Esophagus squamous epithelium (tissue), 5 donors: ENCODE measurements at places on chromosomes 7 and 10.

DNA sequence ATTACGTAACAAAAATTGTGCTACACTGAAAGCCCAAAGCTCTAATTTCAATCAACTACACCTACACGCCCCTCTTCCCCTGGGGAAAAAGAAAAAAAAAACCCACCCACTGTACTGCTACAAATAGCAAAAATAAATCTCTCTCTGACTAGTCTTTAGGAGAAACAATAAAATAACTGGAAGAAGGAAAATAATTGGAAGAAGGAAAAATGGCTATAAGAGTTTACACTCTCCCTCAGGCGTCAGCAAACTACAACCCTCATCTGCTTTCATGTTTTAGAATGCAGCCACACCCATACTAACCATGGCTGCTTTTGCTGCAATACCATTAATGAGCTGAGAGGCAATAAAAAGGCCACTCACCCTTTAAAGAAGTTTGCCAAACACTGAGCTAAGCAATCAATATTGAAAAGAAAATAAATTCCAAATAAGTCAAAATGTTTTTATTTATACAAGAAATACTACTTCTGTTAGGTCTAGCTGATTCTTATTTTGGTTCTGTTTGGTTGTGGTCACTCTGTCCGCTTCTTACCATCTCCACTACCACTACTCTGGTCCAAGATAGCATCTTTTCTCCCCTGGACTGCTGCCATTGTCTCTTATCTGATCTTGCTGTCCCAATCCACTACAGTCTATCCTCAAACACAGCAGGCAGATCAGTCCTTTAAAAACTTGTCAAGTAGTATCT, 3.8 kb downstream of the MINDY3 start:
- no peak for DNase-seq
- H3K4me1 ChIP-seq: peaks cover 42% of the 10 kb centered on the region
- H3K4me3 ChIP-seq: no peak overlapping the region
- no peak overlapping the region for H3K27ac ChIP-seq

- H3K36me3 ChIP-seq: no peaks in the 10 kb centered on the region
- H3K27me3 ChIP-seq: no peaks in the 10 kb centered on the region
- no peak for DNase-seq
- no peak overlapping the region for H3K4me3 ChIP-seq
- H3K4me1 ChIP-seq: no peaks in the 10 kb centered on the region
- H3K27ac ChIP-seq: no peak overlapping the region
Observed at GRCh38 chr10:101405001-101405400, 51.0 kb downstream of the BTRC start.

DNA sequence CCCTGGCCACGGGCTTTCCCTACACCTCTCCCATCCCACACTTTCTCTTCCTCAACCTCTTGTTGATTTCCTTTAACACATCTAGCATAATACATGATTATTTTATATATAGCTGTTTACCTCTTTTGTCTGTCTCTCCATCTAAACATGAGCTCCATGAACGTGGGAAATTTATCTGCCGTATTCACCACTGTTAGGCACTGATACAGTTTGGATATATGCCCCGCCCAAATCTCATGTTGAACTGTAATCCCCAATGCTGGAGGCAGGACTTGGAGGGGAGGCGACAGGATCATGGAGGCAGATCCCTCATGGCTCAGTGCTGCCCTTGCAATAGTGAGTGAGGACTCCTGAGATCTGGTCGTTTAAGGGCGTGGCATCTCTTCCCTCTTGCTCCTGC, 5.7 kb downstream of the CYTH3 start:
- DNase-seq: no peak
- H3K36me3 ChIP-seq: no peaks in the 10 kb centered on the region
- no peaks in the 10 kb centered on the region for H3K27me3 ChIP-seq
- no peaks in the 10 kb centered on the region for H3K4me1 ChIP-seq

- DNase-seq: no peak
- no peak overlapping the region for H3K27ac ChIP-seq
- no peak overlapping the region for H3K4me3 ChIP-seq
- H3K4me1 ChIP-seq: no peaks in the 10 kb centered on the region
- no peaks in the 10 kb centered on the region for H3K27me3 ChIP-seq
- H3K36me3 ChIP-seq: no peaks in the 10 kb centered on the region
Observed at GRCh38 chr7:20193242-20193777, 23.9 kb downstream of the MACC1 start.
